Hematopoietic multipotent progenitor cell treated with erythropoietin and hydrocortisone succinate and interleukin-3 and kit ligand, for 4 days (in vitro differentiated cells): ENCODE measurements at places on chromosomes 13 and 19.

- no peak for DNase-seq
Measured at GRCh38 chr13:75513271-75513670, 24.4 kb downstream of the COMMD6 start.

GRCh38 chr13:64087624-64088023 lies 2672.0 kb upstream of the PCDH20 start:
- DNase-seq, result no peak

DNA sequence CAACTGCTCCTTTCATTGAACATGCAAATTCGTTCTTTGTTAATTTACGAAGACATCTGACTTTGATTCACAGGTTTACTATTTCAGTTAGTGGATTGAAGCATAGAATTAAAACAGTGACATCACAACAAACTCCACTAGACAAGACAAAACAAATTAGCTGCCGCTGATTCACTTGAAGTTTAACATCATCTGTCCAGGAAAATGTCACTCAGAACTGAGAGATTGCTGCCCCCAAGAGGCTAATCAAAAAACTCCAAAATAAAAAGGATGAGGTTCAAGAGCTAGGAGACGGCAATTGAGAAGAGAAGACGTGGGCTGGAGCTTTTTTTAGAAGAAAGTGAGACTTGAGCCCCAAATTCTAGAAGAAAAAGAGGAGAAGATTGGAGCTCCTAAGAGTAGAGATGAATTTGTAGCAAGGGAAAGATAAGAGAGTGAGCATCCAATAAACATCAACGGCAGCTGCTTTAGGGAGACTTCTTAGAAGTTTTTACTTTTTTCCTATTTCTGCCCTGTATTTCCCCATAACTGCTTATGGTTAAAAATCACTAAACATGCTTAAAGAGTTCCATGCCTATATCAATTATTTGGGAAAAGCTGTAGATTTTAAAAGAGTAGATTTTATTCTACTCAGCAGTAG lies 40.8 kb upstream of the TPP2 start:
- DNase-seq, result peak; percentile 72

GRCh38 chr13:84192125-84192524 lies 309.9 kb upstream of the SLITRK1 start:
- no peak for DNase-seq

DNA sequence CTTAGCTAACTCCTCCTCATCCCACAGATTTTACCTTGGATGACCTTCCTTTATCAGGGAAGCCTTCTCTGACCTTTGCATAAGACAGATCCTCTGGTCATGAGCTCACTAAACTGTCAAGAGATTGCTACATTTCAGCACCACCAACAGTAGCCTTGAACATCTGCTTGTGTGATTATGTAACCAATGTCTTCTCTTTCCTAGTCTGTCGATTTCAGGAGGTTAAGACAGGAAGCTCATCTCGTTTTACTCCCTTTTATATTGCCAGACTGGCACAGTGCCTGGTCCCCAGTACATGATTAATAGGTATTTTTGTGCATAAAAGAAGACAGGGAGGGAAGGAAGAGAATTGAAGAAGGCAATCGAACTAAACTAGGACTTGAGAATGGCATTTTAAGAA lies 1697.7 kb downstream of the EFNB2 start:
- peak; percentile 72 for DNase-seq

DNA sequence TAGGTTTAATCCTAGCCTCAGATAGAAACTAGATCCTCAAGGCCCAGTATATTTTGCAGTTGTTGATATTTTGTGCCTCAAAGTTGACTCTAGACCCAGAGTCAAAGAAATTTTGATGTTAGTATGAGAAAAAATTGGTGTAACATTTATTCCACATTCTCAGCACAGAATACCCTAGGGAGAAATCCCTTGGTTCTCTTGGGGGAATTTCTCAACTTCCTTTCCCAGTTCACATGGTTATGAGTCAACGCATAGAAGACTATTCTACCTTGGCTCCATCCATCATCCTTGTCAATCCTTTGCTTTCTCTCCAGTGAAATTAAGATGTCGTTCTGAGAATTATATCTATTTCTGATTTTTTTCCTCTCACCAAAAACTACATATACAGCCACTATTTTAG lies 145.3 kb downstream of the POSTN start:
- DNase-seq, result no peak

- DNase-seq, result peak; percentile 4
Measured at GRCh38 chr13:68708336-68708908, 1399.2 kb upstream of the ATXN8OS start.
